ENCODE measurements at places on chromosomes 1 and 21.

DNA sequence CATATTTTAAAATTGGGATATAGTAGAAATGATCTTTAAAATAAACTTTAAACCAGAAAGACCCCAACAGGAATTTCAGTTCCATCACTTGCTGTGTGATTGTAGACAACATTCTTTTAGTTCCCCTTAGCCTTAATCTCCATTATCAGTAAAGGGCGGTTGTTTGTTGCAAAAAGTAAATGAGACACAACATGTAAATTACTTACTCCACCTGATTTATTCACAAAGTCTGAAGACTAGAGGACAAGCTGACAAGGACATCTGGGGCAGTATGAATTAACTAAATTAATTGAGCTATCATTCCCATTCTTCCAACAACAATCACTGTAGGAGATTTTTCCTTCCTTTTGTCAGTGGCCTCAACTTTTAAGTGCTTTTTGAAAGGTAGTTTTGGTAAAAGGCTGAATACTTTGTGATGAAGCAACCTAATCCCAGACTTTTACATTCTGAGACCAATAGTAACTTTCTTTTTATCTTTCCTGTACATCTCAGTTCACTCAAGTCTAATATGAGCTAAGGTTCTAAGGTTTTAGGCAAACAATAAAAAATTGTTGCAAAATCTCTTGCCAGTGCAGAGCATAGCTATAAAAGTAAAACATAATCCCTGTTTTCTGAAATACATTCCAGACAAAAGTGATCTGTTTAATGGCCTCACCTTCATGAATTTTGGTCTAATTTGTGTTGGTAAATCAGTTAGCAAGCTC lies 6.2 kb downstream of the SLC19A2 start:
- DNase-seq, result no peak

GRCh38 chr1:200179126-200179780 lies 151.7 kb downstream of the NR5A2 start:
- no peak for DNase-seq

DNA sequence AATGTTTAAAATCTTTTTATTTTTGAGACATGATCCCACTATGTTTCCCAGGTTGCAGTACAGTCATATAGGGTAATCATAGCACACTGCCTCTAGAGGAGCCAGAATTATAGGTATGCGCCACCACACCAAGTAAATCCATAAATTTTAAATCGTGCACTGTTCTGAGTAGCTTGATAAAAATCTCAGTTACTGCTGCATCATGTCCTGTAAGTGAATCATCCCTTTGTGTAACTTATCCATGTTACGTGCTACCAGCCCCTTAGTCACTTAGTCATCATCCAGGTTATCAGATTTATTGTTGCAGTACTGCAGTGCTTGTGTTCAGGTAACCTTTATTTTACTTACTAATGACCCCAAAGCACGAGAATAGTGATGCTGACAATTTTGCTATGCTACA lies 1770.9 kb downstream of the BRINP3 start:
- peak; percentile 31 for DNase-seq

- DNase-seq, result no peak
These were observed 17.4 kb downstream of the PDXK start for GRCh38 chr21:43736224-43736883.

- DNase-seq, result no peak
These were observed 436.7 kb downstream of the NCAM2 start for GRCh38 chr21:21434944-21435343.

- DNase-seq, result no peak
These were observed 12.6 kb upstream of the NTPCR start for GRCh38 chr1:232937741-232938375.

GRCh38 chr1:112581586-112582192 lies 37.3 kb downstream of the ST7L start:
- no peak for DNase-seq

- no peak for DNase-seq
These were observed 253.2 kb downstream of the TOMM20 start for GRCh38 chr1:234875328-234875952.

GRCh38 chr1:230915078-230915477 lies 46.8 kb upstream of the C1orf198 start:
- DNase-seq, result no peak

DNA sequence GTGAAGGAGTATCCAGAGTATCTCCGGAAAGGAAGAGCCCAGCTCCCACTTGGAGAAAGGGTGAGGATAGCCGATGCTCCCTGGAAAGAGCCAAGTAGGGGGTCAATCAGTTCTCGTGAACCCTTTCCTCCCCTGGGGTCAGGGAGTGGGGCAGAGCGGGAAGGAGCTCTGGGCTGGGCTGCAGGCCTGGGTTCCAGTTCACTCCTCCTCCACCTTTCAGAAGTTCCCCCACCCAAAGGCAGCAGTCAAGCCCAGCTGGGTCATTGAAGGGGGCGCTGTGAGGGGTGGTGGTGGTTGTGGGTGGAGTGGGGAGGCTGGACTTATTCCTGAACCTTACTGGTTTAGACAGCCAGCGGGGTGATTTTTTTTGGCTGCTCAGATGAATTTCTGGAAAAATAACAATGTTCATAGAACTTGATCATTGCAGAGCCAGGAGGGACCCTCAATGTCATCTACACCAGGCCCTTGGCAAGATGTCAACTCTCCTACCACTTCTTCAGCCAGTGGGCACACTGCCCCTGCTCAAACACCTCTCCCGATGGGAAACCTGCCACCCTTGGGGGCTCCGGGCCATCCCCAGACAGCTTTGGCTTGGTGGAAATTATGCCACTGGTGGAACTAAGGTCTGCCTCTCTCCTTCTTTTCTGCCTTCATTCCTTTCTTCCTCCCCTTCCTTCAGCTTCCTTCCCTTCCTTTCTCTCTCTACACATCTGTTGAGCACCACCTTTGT lies 235.8 kb downstream of the TRABD2B start:
- DNase-seq, result no peak

DNA sequence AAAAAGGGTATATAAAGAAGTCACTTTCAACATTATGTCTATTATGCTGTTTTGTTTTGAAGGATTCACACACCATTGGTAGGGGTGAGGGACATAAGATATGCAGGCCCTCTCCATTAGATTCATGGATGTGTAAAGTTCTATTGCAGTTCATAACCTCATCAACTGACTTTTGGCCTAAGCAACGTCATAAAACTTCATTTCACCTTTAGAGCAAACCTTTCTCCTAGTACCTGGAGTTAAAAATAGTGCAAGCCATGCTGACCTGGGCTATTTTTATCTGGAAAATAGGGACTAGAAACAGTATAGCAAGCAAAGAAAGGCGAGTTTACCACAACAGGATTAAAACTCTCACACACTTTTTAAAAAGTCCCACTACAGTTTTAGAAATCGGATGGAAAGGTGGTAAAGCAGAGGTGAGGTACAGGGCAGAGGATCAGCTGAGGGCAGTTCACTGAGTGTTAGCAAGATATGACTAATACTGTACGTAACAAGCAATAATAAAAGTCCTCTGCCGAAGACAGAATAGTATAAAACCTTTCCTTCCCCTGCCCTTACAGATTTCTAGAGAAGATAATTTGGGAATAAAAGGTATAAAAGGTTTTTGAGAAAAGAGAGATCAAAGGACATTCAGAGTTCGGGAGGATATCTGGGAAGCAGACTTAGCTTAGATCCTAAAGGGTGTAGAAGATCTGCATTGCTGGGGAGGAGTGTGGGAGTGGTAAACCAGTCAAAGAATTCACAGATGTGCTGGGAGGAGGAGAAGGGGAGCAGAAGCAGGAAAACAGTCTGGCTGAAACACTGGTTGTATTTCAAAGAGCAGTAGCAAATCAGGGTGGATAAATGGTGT lies 14.3 kb downstream of the EGLN1 start:
- no peak for DNase-seq

DNA sequence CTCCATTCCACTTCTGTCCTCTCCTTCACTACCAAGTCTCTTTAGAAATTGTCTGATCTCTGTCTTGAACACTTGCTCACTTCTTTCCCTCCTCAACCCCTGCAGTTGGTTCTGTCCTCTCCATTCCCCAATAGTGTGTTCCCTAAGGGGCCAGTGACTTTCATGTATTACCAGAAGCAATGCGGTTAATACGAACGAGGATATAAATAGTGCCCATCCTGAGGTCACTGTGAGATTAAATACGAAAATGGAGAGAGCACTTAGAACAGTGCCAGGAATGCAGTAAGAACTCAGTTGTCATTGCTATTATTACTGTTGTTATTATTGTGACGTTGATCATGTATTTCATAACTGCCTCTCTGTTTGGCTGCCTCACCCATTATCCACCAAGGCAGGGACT lies 53.0 kb upstream of the ARTN start:
- DNase-seq, result no peak

GRCh38 chr1:85746777-85747176 lies 38.5 kb upstream of the ZNHIT6 start:
- no peak for DNase-seq

- no peak for DNase-seq
These were observed 226.0 kb downstream of the NPHP4 start for GRCh38 chr1:5765997-5766913.

DNA sequence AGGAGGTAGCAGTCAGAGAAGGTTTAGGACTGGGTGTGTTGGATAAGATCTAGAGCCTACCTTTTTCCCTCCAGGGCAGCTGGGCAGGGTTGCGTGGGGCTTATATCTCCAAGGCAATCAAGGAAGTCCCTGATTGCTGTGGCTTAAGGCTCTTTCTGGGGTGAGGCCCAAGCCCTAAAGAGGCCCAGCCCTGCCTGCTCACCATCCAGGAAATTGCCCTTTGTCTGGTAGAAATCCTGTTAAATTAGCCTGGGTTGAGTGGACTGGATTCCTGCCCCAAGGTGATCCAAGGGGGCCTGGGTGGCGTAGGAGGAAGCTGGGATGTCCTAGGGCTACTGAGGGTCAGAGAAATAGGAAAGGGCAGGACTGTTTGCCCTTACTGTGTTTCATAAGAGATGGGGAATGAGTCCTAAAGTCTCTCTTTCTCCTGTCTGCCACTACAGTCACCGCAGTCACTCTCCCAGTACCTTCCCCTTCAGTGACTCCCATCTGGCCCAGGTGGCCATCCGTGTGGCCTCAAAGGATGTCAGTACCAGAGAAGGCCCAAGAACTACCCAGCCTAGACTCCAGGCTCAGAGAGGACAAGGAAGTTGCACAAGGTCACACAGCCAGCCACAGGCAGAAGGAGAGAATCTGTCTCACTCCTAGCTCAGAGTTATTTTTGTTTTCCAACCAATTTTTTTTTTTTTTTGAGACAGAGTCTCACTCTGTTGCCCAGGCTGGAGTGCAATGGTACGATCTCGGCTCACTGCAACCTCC lies 25.8 kb downstream of the MFSD2A start:
- no peak for DNase-seq

GRCh38 chr1:109816175-109816811 lies 52.6 kb upstream of the EPS8L3 start:
- DNase-seq, result no peak

DNA sequence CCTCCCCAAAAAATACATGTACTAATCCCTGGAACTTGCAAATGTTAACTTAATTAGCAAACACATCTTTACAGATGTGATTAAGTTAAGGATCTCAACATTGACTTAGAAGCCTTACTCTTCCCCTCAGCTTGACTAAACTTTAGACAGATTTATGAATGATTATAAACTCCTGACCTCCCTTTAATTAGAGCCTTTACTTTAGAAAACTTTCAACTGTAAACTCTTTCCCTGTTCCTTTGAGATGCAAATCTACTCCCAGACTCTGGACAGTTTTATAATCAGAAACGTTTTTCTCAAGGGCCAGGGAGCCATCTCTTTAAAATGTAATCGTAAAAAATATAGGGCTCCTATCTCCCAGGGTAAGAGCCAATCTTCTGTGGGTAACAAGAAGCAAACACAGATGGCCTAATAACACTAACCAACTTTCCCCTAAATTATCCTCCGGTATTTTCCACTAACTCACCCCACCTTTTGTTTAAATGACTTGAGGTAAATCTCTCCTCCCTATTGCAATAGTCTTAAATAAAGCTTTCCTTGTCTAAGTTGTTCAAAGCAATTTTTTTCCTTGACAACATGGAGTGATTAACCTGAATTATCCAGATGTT lies 284.1 kb downstream of the BRINP3 start:
- no peak for DNase-seq

GRCh38 chr1:228478912-228479711 lies 8.1 kb upstream of the RNF187 start:
- DNase-seq, result no peak

GRCh38 chr21:15644489-15644888 lies 85.3 kb upstream of the USP25 start:
- no peak for DNase-seq

DNA sequence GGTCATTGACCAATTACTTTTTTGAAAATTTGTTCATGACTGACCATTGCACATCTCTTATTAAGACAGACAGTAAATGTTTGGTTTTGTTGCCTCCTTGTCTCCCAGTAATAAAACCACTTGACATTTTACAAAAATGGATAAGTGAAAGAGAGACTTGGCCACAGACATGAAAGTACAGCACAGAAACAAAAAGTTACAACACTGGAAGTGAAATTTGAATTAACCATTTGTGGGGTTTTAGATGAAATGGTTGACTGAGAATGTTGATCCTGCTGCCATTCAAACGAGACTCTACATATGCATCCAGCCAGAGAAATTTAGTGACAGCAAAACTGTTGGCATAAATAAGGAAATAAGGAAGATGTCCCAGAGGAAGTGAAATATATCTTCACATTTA lies 79.3 kb upstream of the B3GALT2 start:
- no peak for DNase-seq

DNA sequence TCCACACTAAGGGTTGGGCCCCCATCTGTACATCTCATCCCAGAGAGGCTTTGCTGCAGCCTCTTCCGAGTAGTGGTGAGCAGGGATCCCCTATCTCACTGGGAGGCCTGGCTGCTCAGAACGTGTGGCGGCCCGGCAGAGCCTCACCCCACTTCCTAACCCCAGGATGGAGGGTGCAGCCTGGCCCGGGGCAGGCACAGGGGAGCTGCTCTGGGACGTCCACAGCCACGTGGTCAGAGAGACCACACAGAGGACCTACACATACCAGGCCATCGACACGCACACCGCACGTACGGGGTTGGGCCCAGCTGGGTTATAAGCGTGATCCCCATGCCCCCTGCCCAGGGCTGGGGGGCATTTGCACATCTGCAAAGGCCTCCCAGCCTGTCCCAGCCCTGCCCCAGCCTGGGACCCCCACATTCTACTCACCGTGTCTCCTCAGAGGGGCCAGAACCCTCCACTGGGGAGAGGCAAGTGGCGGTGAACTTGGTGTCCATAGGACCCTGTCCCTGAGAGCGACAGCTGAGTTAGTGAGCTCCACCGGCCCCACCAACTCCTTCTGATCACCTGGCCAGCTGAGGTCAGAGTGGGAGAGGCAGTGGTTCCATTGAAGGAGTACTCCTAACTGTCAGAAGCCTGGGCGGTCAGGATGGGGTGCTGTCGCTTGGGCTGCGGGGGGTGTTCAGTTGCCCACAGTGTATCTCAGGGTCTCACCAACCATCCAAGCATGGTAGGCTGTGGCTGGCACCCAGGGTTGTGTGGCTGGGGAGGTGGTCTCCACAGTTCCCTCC lies 41.2 kb downstream of the TRIM11 start:
- DNase-seq, result no peak

All from HS-27A (cell line).